Skin of body (tissue), 3 donors: ENCODE measurements at places on chromosomes 3 and 15.
A peak's percentile ranks its signal among the peaks of the same experiment; 100 is the strongest.

- no peak for DNase-seq
Measured at GRCh38 chr3:176861137-176861536, 336.1 kb downstream of the TBL1XR1 start.

- no peak for DNase-seq
Measured at GRCh38 chr3:16059081-16059537, 115.4 kb upstream of the GALNT15 start.

DNA sequence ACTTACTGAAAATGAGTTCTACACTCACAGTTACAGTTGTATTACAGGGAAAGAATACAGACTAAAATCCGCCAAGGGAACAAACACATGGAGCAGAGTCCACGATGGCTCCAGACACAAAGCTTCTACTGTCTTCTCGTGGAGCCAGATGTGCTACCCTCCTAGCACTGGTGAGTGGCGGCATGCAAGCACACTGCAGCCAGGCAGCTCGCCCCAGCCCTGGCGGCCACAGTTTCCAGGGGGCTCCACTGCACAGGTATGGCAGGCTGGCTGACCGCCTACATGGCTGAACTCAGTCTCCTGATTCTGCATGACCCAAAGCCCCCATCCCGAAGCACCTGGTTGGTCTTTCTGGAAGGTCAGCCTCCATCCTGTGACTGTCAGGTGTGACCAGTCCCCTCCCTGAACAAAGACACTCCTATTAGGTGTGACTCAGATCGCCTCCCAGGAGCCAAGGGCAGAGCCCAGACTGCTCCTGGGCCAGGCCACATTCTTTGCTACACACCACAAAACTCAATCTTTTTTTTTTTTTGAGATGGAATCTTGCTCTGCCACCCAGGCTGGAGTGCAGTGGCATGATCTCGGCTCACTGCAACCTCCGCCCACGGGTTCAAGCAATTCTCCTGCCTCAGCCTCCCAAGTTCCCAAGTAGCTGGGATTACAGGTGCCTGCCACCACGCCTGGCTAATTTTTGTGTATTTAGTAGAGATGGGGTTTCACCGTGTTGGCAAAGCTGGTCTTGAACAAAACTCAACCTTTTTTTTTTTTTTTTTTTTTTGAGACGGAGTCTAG, 51.5 kb downstream of the CFAP92 start:
- no peak for DNase-seq

DNA sequence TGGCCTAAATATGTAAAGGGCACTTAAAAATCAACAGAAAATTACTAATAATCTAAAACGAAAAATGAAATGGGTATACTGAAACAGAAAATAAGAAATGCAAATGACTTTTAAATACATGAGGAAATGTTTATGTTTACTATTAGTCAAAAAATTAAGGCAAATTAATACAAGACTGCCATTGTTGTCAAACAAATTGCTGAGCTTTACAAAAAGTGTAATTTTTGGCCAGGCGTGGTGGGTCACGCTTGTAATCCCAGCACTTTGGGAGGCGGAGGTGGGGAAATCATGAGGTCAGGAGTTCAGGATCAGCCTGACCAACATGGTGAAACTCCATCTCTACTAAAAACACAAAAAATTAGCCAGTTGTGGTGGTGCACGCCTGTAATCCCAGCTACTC, 343.9 kb upstream of the SGO1 start:
- no peak for DNase-seq

GRCh38 chr3:150317469-150317868, 90.6 kb upstream of the TSC22D2 start:
- DNase-seq: no peak

DNA sequence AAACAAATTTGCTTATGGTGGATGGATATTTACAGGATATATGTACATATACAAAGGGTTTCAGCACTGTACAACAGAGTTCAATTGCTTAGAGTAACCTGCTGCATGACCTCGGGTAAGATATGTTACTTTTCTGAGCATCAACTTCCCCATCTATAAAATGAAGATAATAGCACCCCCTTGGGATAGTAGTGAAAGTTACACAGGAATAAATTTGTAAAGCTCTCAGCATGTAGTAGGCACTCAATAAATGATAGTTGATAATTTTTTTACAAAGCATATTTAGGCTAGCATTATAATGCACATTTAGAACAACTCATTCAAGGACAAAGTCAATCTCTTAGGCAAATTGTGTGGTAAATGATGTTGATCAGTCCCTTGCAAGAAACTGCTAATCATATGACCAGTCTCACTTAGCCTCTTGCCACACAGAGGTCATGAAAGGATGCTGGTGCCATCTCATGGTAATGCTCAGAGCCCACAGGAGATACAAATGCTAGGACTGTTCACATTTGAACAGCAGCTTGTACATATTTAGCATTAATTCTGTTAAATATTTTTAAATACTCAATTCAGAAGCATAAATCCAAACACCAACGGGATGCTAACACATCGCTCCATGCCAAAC, 123.9 kb downstream of the MAGI1 start:
- no peak for DNase-seq

DNA sequence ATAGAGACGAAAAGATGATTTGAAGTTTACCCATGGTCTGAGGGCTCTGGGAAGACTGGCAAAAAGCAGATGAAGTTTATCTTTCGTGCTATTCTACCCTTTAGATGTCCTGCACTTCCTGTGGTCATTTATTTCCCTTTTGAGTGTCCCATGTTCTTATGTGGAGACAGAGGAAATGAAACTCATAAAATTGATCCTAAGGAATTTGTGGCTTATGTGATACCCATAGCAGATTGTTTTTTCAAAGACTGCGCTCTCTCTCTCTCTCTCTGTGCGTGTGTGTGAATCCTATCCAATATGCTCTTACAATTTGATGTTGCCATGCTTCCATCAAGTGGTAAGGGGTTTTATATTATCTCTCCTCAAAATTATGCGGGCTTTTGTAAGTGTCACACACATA, 607.5 kb upstream of the DPPA4 start:
- DNase-seq: no peak

- no peak for DNase-seq
Measured at GRCh38 chr3:174398761-174399160, 460.4 kb upstream of the NAALADL2 start.

GRCh38 chr3:122716667-122717066, 36.0 kb downstream of the PARP14 start:
- no peak for DNase-seq

- no peak for DNase-seq
Measured at GRCh38 chr15:57570994-57571393, 20.7 kb upstream of the MYZAP start.

DNA sequence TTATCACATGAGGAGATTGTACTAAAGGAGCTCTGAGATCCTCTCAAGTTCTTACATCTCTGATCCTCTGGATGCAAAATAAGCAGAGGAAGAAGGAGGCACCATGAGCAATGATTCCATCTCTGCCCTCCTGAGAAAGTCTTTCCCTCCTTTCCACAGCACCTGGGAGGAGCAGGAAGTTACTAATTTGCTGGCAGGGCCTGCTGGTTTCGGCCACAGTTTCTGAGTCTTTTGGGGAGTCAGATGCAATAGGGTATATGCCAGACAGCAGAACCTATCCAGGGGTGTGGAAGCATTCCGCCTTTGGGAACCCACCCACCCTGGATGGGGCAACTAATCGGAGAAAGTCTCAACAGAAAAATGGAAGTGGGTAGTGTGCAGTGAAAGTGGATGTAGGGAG, 38.5 kb upstream of the SPTSSB start:
- DNase-seq: no peak

DNA sequence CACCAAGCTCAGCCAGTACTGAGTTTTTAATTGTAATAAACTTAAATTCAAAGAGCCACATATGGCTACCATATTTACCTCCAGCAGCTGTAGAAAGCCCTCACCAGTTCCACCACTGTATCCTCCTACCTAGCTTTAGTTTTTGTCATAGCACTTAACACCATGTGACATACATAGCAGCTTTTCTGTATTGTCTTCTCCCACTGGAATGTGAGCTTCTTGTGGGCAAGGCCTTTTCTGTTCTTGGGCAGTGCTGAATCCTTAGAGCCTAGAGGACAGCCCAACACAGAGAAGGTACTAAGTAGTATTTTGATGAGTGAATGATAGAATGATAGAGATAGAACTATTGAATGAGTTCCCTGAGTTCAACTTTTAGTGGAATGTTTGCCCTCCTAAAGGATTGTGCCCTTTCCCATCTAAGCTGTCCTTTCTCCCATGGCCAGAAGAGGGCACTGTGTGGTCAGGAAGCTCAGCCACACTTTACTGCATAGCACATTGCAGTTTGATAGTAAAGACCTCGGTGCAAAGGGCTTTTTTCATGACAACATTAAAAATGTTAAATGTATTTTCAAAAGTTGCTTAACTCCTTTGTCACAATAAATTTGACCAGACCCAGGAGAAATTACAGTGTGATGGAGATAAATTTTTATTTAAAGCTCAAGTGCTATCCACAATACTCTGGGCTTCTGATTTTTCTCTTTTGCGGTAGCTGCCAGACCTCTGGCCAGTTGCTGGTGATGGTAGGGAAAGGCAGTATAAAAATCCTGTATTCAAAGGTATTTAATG, 115.8 kb downstream of the GHSR start:
- DNase-seq: peak; percentile 57

GRCh38 chr3:124346487-124346886, 354.6 kb upstream of the ROPN1 start:
- DNase-seq: no peak

DNA sequence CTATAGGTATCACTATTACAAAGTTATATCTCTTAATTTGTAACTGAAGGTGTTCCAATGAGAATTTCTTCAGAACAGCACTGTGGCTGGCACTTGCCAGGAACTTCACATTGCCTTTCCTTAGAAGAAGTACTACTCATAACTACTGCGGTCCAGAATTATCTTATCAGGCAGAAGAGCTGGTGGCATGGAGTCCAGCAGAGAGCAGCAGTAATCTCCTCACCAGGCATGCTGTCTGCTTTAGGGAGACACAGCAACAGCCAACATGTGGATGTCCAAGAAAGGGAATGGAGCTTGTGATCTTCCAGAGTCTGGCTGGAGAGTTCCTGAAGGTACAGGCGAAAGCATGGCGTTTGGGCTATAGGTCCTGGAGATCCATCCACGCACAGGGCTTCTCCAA, 919.7 kb upstream of the NR2F2 start:
- DNase-seq: no peak

DNA sequence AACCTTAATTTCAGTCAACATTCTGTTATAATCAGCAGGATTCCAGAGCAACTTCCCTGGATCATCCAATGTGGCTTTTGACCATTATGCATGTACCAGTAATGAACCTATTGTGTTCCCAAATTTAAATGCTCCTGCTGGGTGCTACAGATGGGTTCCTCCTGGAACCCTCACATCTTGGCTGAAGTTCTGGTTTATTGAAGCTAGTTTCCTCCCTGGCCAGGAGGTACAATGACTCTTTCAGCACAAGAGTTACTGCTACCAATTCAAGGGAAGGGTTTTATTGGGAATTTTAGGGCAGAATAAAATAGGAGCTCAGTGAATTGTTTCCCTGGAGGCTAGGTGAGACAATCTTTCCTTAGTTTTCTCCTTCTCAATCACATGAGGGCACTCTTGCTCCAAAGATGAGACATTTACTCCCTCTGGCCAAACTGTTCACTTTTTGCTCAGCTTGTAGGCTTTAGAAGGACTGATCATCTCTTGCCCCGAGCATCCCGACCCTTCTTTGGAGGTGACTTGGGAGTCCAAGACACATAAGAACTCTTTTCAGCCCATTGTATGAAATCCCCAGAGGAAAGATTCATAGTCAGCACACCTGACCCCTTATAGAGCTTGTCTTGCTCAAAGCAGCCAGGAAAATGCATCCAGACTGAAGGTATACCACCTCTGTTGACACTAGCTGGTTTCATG, 8.8 kb upstream of the NPHP3 start:
- peak; percentile 33 for DNase-seq

DNA sequence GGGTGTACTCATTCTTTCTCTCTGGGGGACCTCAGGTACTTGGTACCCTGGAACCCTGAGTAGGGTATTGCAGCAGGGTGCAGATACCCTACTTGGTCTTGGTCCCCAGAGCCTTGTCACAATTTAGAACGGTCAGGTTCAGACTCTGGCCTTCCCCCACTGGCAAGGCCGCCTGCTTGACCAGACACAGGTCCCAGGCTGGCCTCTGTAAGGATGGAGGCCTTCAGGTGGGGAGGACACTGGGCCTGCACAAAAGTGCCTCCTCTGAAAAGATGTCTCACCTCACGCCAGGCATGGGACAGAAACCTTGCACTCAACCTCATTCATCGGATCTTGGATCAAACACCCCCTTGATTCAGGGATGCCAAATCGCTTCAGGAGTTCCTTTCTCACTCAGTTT, 158.4 kb downstream of the KLF13 start:
- DNase-seq: no peak

DNA sequence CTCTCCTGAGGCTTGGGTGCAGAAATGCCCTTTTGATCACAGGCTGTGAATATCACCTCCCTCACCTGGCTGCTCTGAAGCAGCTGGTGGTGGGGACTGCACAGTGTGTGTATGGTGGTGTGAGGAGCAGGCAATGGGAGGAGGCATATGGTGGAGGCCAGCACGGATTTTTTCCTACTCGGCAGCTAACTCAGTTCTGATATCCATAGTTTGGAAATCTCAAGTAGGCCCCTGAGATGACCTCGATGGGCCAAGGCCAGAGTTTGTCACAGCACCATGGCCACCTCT, 21.3 kb upstream of the CXCR6 start:
- no peak for DNase-seq

DNA sequence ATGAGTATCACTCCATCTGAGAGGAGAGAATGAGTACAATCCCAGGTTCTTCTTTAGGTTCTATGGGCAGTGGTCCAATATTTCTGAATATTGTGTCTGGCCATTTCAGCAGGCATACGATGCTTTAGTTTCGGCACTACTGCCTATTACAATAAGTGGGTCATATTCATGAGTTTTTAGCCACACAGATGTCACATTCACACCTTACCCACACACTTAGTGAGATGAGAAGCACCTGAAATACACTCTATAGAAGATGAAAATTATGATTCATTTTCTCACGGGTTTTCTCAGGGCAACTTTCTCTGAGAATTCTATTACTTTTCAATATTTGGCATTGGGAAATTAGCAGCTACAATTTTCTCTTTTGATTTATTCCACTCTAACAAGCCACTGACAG, 132.2 kb downstream of the TGFBR2 start:
- DNase-seq: no peak

DNA sequence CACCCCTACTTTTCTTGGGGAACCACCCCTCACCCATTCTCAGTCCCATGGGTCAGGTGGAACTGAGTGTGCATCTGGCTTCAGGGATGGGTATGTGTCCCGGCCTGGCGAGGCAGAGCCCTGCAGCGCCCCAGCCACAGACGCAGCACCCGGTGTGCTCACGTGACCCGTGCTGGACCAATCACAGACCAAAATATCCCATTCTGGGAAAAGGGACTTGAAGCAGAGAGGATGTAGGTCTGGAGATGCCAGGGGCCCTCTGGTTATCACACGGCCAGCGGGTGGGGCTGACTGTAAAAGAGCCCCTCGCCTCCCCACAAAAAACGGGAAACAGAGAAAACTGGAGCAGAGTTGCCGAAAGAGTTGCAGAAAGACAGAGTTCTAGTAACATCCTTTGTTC, 138.0 kb upstream of the RAD18 start:
- DNase-seq: no peak
